Hepatocyte (in vitro differentiated cells): ENCODE measurements at places on chromosomes 4 and X. TPM values are rescaled to one million over a fixed set of nuclear protein-coding genes. Genes with fewer than 3 reads are reported as not detected.

VEGFC gene
- 2.9 and 3.7 TPM in 2 replicates for total RNA-seq

CXCL9 gene
- not detected in 2 replicates for total RNA-seq

CDKL5 gene
- total RNA-seq: 16.9 and 17.7 TPM in 2 replicates

DNA sequence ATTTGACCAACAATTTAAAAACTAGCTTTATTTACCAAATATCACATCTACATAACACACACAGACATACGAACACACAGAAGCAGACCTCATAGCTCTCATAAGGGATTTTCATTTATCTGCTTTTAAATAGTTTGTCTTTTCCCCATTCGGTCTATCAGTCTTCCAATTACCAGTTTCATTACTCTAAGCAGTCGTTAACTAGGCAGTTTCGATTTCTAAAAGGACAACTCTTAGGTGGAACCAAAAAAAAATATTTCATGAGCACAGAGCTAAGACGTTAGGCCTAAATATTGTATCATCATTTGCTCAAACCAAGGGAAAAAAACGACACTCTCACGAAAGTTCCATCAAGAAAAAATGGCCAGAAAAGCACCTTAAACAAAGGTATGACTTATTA lies 228.4 kb downstream of the SPANXN1 start:
- DNase-seq: no peak

DNA sequence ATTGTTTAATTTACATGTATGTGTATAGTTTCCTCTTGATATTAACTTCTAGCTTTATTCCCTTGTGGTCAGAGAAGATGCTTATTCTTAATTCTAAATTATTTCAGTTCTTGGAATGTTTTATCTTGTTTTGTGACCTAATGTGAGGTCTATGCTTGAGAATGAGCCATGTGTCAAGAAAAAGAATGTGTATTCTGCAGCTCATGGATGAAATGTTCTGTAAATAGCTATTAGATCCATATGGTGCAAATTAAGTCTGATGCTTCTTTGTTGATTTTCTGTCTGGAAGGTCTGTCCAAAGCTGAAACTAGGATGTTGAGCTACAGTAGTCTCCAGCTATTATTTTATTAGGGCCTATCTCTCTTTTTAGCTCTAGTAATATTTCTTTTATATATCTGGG lies 187.3 kb upstream of the RASGEF1B start:
- DNase-seq: no peak

DNA sequence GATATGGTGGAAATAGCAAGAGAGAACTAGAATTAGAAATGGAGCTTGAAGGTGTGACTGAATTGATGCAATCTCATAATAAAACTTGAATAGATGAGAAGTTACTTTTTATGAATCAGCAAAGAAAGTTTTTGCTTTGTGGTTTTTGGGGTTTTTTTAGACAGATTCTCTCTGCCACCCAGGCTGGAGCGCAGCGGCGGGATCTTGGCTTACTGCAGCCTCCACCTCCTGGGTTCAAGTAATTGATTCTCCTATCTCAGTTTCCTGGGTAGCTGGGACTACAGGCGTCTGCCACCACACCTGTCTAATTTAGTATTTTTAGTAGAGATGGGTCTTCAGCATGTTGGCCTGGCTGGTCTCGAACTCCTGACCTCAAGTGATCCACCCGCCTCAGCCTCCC lies 23.7 kb upstream of the NEIL3 start:
- no peak for DNase-seq

- peak; percentile 73 for DNase-seq
Observed at GRCh38 chrX:68895341-68895755, 66.5 kb downstream of the EFNB1 start.

- no peak for DNase-seq
Observed at GRCh38 chr4:111579767-111580166, 565.5 kb upstream of the FAM241A start.

DNA sequence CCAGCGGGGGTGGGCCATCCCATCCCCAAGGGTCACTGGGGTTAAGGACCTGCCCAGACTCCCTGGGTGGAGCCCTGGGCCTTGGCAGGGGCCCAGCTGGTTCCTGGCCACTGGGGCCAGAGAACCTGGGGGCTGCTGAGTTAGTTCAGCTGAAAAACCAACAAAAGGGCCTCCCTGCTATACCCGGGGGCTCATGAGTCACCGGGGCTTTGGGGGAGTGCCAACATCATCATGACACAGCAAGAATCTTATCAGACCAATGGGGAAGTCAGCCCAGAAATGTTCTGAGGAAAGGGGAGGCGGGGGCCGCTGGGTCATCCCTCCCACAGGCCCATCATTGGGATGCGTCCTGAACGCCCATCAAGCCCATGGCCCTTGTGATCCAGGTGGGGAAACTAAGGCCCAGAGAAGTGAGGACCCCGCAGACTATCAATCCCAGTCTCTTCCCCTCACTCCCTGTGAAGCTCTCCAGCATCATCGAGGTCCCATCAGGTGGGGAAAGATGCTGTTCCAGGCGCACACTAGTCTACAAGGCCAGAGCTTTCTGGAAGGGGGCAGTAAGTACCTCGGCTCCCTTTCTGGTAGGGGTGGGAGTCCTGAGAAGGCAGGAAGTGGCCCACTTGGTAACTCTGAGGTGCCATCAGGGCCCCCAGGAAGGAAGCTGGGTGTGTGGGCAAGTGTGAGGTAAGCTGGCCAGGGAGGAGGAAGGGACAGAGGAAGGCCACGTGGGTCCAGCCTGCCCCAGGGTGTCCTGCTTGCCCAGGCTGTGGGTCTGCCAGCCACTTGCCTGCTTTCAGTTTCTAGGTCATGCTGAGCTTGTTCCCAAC lies 4.5 kb downstream of the G6PD start:
- DNase-seq: peak; percentile 68
